ENCODE measurements at places on chromosomes 11 and 22.

DNA sequence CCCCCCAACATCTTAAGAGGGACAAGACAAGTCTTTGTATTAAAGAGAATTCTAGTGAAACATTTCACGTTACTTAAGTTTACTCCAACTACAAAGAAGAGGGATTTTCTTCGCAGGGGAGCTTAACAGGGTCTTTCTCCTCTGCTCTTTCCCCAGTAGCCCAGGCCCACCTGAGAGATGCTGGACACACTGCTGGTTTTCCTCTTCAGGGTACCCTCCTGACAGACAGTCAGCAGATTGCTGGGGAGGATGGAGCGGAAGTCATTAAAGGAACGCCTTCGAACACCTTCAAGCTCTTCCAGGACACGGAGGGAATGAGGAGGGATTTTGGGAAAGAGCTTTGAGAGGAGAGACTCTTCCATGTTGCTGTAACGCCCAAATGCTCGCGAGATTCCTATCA lies 39.1 kb downstream of the PI4KA start:
- DNase-seq: no peak

GRCh38 chr22:23037429-23038333 lies 32.6 kb upstream of the GNAZ start:
- no peak for DNase-seq

DNA sequence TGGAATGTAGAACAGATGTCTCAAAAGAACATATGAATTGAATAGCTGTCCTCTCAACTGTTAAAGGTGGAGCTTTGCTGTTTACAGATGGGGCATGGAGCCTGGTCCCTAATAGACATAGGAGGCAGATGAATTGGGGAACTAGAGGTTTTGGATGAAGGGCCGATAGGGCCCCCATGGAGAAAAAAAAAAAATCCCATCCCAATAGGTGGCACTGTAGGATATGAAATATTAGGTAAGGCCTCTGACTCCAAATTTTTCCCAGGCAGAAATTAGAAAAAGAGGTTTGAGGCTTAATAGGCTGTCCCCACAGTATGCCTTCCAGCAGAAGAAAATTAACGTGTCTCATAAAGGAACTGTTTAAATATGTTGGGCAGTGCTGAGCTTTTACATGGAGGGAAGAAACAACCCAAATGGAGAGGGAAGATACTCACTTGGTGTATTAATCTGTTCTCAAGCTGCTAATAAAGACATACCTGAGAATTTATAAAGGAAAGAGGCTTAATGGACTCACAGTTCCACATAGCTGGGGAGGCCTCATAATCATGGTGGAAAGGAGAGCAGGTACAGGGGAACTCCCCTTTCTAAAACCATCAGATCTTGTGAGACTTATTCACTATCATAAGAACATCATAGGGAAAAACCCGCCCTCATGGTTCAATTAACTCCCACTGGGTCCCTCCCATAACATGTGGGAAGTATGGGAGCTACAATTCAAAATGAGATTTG lies 30.1 kb upstream of the TMEM45B start:
- no peak for DNase-seq

GRCh38 chr11:59545179-59546020 lies 34.1 kb downstream of the OR4D9 start:
- no peak for DNase-seq

- DNase-seq: no peak
Measured at GRCh38 chr11:35742707-35743454, 80.3 kb downstream of the TRIM44 start.

- no peak for DNase-seq
Measured at GRCh38 chr22:17890892-17891291, 116.6 kb upstream of the BID start.

- no peak for DNase-seq
Measured at GRCh38 chr11:31968461-31969358, 122.2 kb upstream of the RCN1 start.

DNA sequence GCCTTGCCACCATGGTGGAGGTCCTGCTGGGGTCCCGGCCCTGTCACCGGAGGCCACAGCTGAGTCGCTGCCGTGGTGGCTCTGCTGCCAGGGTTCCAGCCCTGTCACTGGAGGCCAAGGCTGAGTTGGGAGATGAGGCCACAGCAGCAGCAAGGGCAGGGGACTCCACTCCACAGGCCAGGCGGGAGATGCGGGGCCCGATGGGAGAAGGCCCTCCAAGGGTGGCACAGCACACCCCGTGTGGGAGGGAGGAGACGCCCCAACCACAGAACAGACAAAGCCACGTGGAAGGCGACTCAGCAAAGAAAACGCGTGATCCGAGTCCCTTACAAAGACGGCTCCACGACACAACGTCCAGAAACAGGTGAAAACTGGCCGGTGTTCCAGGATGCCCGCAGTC lies 159.3 kb downstream of the BRD1 start:
- no peak for DNase-seq
